Activated CD4-positive, alpha-beta T cell treated with anti-CD3 and anti-CD28 coated beads, Interleukin-2, amount 10 ng/mL, durations not matched to agents 24 days and 14 days (primary cell): ENCODE measurements at places on chromosomes 13 and 19. TPM values are rescaled to one million over a fixed set of nuclear protein-coding genes. Genes with fewer than 3 reads are reported as not detected.
A peak's percentile ranks its signal among the peaks of the same experiment; 100 is the strongest.

Gene ZNF724
- total RNA-seq: 15.5 and 16.1 TPM in 2 replicates

GRCh38 chr13:33353210-33353609, 67.7 kb upstream of the STARD13 start:
- no peak overlapping the region for H3K27ac ChIP-seq
- no peak overlapping the region for H3K4me3 ChIP-seq
- peaks cover 2% of the 10 kb centered on the region for H3K4me1 ChIP-seq
- H3K27me3 ChIP-seq: peaks cover 53% of the 10 kb centered on the region
- no peaks in the 10 kb centered on the region for H3K36me3 ChIP-seq
- no peak for DNase-seq

Gene CCDC8
- not detected in 2 replicates for total RNA-seq

Gene PTOV1
- total RNA-seq: 121 and 124 TPM in 2 replicates

- peak; percentile 90 for DNase-seq
- H3K4me3 ChIP-seq: no peak overlapping the region
- no peaks in the 10 kb centered on the region for H3K27me3 ChIP-seq
- H3K4me1 ChIP-seq: peaks cover 39% of the 10 kb centered on the region
- peaks cover 25% of the 10 kb centered on the region for H3K36me3 ChIP-seq
Measured at GRCh38 chr19:42270346-42271044, 1.4 kb downstream of the CIC start.

GRCh38 chr13:110884517-110884916, 30.4 kb downstream of the ANKRD10 start:
- peaks cover 17% of the 10 kb centered on the region for H3K4me1 ChIP-seq
- DNase-seq: no peak
- no peaks in the 10 kb centered on the region for H3K27me3 ChIP-seq
- no peak overlapping the region for H3K27ac ChIP-seq
- H3K4me3 ChIP-seq: no peak overlapping the region
- peaks cover 14% of the 10 kb centered on the region for H3K36me3 ChIP-seq

Gene ZNF208
- total RNA-seq: 0.07 TPM in 1 of 2 replicates, not detected in the other

Gene MEF2B
- total RNA-seq: 2.9 and 3.0 TPM in 2 replicates

DNA sequence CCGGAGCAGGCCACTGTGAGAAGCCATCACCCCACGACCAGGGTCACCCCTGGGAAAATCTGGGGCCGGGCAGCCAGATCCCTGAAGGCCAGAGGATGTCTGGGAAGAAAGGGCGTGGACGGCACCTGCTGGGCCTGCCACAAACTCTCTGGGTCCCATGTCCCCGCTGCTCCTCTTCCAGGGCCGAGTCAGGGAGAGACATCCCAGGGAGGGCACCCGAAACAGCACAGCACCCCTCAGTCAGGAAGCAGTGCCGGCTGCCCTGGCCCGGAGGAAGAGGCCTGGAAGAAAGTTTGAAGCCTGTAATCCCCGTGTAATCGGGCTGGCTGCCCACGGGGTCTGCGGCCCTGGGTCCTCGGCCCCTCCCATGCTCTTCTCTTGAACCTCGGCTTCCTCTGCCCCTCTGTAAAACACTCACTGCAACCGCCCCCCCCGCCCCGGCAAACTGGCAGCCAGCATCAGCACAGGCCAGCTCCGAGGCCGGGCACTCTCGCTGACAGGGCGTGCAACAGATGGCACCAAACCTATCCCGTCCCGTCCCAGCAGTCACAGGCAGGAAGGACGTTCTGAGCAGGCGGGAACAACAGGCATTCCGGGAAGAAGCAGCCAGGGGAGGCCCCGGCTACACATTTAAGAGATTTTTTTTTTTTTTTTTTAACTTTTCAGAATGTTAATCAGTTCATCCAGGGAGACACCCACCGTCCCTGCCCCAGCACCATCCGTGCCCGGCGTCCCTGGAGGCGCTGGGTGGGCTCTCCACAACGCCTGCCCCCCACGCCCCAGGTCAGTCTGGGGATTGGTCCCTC, 1.5 kb downstream of the SBNO2 start:
- peaks cover 22% of the 10 kb centered on the region for H3K4me1 ChIP-seq
- H3K4me3 ChIP-seq: peak overlapping the region; percentile 94
- H3K27me3 ChIP-seq: no peaks in the 10 kb centered on the region
- DNase-seq: no peak

Gene HCN2
- total RNA-seq: 1.1 TPM in 2 replicates

- DNase-seq: no peak
- no peak overlapping the region for H3K4me3 ChIP-seq
- no peaks in the 10 kb centered on the region for H3K36me3 ChIP-seq
- peaks cover 1% of the 10 kb centered on the region for H3K4me1 ChIP-seq
- H3K27me3 ChIP-seq: peaks cover 1% of the 10 kb centered on the region
Measured at GRCh38 chr19:2969104-2969504, 8.3 kb upstream of the TLE6 start.

- H3K27me3 ChIP-seq: peaks cover 2% of the 10 kb centered on the region
- no peak overlapping the region for H3K27ac ChIP-seq
- DNase-seq: peak; percentile 79
- H3K4me1 ChIP-seq: no peaks in the 10 kb centered on the region
- H3K36me3 ChIP-seq: no peaks in the 10 kb centered on the region
- H3K4me3 ChIP-seq: no peak overlapping the region
Measured at GRCh38 chr19:3471954-3472655, 8.2 kb downstream of the SMIM24 start.

GRCh38 chr13:87674247-87674738, 3.1 kb downstream of the SLITRK5 start:
- no peak overlapping the region for H3K27ac ChIP-seq
- DNase-seq: no peak
- no peak overlapping the region for H3K4me3 ChIP-seq
- no peaks in the 10 kb centered on the region for H3K36me3 ChIP-seq
- peaks cover 8% of the 10 kb centered on the region for H3K4me1 ChIP-seq
- H3K27me3 ChIP-seq: peaks cover 51% of the 10 kb centered on the region

Gene ACTMAP
- total RNA-seq: 8.6 and 9.4 TPM in 2 replicates

Gene LGALS16
- not detected in 2 replicates for total RNA-seq

GRCh38 chr19:46885411-46885810, 24.6 kb downstream of the ARHGAP35 start:
- no peak overlapping the region for H3K27ac ChIP-seq
- no peak for DNase-seq
- H3K4me3 ChIP-seq: no peak overlapping the region
- H3K27me3 ChIP-seq: no peaks in the 10 kb centered on the region

GRCh38 chr13:20703780-20704458, 420 bp downstream of the IL17D start:
- H3K27ac ChIP-seq: no peak overlapping the region
- H3K36me3 ChIP-seq: no peaks in the 10 kb centered on the region
- H3K4me3 ChIP-seq: no peak overlapping the region

- peaks cover 80% of the 10 kb centered on the region for H3K36me3 ChIP-seq
- no peak for DNase-seq
- peaks cover 27% of the 10 kb centered on the region for H3K4me1 ChIP-seq
- H3K27me3 ChIP-seq: no peaks in the 10 kb centered on the region
- H3K4me3 ChIP-seq: peak overlapping the region; percentile 52
Measured at GRCh38 chr19:16095071-16095571, 16.6 kb upstream of the RAB8A start.

GRCh38 chr19:34662919-34663318, 14.0 kb downstream of the SCGB2B2 start:
- no peaks in the 10 kb centered on the region for H3K36me3 ChIP-seq
- peak; percentile 81 for DNase-seq
- no peak overlapping the region for H3K4me3 ChIP-seq
- H3K27ac ChIP-seq: no peak overlapping the region
- H3K4me1 ChIP-seq: peaks cover 18% of the 10 kb centered on the region

Gene NXNL1
- total RNA-seq: not detected in 2 replicates

GRCh38 chr19:3250675-3251074, 26.2 kb downstream of the CELF5 start:
- H3K4me1 ChIP-seq: no peaks in the 10 kb centered on the region
- no peak overlapping the region for H3K4me3 ChIP-seq
- peak; percentile 77 for DNase-seq
- peaks cover 1% of the 10 kb centered on the region for H3K36me3 ChIP-seq

Gene CEACAM19
- 0.86 and 1.2 TPM in 2 replicates for total RNA-seq

- DNase-seq: no peak
- no peaks in the 10 kb centered on the region for H3K36me3 ChIP-seq
- no peaks in the 10 kb centered on the region for H3K27me3 ChIP-seq
- peaks cover 16% of the 10 kb centered on the region for H3K4me1 ChIP-seq
Measured at GRCh38 chr19:40150170-40150569, 41.1 kb upstream of the MAP3K10 start.

Gene S1PR2
- total RNA-seq: 14.3 and 14.7 TPM in 2 replicates

Gene CLDND2
- 18.7 and 19.6 TPM in 2 replicates for total RNA-seq

DNA sequence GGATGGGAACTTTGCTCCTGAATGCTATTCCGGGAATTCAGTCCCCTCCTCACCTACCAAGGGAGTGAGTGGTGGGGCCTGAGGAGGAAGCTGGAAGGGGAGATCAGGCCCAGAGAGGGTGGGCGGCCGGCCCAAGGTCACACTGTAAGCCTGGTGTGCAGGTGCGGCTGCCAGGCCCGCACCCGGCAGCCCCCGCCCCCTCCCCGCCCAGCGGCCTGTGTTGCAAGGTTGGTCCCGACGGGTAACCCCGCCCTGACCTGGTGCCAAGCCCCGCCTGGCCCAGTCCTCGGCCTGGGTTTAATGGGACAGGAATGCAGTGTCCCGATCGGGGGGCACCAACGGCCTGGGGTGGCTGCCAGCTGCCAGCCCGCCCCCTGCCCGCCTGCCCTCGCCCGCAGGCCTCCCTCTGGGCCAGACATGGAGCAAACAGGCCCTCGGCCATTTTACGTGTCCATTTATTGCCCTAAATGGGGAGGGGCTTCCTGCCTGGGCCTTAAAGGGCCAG, 5.5 kb downstream of the ZBTB7A start:
- no peak overlapping the region for H3K27ac ChIP-seq
- no peak overlapping the region for H3K4me3 ChIP-seq
- DNase-seq: no peak

Gene FFAR3
- total RNA-seq: 0.21 and 0.69 TPM in 2 replicates

Gene EBI3
- total RNA-seq: 44.0 and 45.0 TPM in 2 replicates

Gene ANKRD24
- 0.50 and 0.72 TPM in 2 replicates for total RNA-seq

- DNase-seq: no peak
- no peaks in the 10 kb centered on the region for H3K36me3 ChIP-seq
- peaks cover 8% of the 10 kb centered on the region for H3K27me3 ChIP-seq
- no peak overlapping the region for H3K27ac ChIP-seq
- H3K4me3 ChIP-seq: no peak overlapping the region
Measured at GRCh38 chr13:42688821-42689220, 92.6 kb upstream of the FAM216B start.
